ENCODE measurements at places on chromosomes 13 and 19.
A peak's percentile ranks its signal among the peaks of the same experiment; 100 is the strongest.

GRCh38 chr13:29111446-29111845, 291.3 kb downstream of the MTUS2 start:
- DNase-seq: no peak

- DNase-seq: no peak
Measured at GRCh38 chr13:106443607-106444322, 91.7 kb downstream of the EFNB2 start.

DNA sequence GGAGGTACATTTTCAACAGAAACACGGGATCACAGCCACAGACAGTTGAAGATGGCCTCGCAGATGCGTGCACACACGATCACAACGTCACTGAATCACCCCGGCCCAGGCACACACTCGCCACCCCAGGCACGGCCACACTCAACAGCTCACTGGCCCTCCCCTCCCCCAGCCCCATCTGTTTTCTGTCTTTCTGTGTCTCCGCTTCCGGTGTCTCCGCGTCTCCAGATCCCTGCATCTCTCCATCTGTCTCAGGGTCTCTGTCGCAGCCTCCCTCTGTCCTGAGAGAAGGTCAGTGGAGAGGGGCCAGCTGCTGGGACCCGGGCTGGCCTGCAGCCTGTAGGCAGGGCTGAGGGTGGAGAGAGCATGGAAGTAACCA, 3.8 kb upstream of the ATP1A3 start:
- DNase-seq: peak; percentile 79

DNA sequence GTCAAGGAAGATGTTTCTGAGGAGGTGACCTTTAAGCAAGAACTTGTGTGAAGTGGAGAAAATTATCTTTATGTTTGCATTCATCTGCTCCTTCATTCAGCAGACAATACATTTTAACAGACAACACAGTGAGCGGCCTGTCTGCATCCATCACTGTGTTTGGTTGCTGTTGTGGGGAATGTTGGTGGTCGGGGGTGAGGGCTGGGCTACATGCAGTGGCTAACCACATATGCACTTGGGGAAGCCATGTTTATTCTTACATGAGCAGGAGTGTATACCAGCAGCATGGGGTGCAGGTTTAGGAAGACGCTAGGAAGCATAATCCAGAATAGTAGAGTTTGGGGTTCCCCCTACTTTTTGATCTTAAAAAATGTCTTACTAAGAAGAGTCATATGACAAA, 66.4 kb downstream of the DHRS12 start:
- no peak for DNase-seq

- no peak for DNase-seq
Measured at GRCh38 chr19:46180701-46181387, 32.8 kb downstream of the IGFL2 start.

GRCh38 chr13:29994911-29995595, 144.6 kb upstream of the UBL3 start:
- DNase-seq: no peak

- no peak for DNase-seq
Measured at GRCh38 chr13:94169454-94170144, 309.9 kb downstream of the DCT start.

DNA sequence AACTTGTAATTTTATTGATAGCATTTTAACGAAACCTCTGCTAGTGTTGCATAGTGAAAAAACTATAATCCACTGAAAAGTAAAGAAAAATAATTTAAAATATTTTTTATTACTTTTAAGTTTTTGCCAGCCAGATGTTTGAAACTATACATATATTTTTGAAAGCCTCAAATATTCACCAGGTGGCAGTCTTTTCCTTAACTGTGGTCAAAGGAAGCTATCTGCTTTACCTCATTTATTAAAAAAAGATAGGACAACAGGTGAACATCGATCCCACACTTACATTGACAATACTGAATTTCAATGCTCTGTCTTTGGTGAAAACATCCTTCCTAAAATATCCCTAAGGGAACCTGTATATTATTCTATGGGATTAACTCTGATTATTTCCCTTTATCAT, 100.5 kb downstream of the TRPC4 start:
- no peak for DNase-seq

- DNase-seq: no peak
Measured at GRCh38 chr19:30681162-30682100, 309.2 kb downstream of the ZNF536 start.

GRCh38 chr13:29547153-29547552, 48.3 kb downstream of the SLC7A1 start:
- no peak for DNase-seq

DNA sequence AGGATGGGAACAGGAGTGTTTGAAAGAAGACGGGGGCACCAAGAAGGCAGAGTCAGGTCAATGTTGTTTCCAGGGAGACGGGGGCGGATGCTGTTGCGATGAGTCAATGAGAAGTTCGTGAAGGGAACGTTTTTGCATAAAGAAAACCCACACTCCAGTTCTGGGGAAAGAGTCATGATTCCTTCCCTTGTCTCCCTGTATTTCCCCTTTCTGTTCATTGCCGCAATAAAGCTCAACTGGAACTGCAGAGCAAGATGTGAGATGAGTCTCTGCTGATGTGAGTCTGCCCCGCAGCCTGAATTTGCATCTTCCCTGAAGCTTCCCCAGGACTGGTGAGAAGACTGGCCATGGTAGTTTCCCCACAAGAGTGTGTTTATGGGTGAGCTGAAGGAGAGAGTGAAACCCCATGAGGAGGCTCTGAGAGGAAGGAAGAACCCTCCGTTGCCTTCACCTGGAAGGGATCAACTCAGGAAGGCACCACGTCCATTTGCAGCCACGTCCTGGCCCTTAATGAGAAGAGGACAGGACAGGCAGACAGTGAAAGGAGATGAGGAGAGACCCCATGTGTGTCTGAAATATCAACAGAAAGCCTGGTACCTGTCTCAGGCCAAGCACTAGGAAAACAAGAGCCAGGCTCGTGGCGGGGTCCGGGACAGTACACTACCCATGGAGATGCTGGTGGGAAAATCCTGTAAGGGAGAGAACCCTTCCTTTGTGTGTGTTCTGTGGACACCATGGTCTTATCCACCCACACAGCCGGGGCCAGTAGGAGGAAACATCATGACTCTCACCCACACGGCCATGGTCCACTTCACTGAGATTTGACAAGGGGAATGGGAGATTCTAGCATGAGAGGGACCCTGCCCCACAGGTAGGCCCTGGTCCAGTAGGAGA, 13.7 kb downstream of the LILRA1 start:
- DNase-seq: no peak

GRCh38 chr13:23905766-23906165, 8.5 kb upstream of the C1QTNF9B start:
- no peak for DNase-seq

GRCh38 chr13:113455384-113455783, 2.1 kb upstream of the ADPRHL1 start:
- DNase-seq: no peak

DNA sequence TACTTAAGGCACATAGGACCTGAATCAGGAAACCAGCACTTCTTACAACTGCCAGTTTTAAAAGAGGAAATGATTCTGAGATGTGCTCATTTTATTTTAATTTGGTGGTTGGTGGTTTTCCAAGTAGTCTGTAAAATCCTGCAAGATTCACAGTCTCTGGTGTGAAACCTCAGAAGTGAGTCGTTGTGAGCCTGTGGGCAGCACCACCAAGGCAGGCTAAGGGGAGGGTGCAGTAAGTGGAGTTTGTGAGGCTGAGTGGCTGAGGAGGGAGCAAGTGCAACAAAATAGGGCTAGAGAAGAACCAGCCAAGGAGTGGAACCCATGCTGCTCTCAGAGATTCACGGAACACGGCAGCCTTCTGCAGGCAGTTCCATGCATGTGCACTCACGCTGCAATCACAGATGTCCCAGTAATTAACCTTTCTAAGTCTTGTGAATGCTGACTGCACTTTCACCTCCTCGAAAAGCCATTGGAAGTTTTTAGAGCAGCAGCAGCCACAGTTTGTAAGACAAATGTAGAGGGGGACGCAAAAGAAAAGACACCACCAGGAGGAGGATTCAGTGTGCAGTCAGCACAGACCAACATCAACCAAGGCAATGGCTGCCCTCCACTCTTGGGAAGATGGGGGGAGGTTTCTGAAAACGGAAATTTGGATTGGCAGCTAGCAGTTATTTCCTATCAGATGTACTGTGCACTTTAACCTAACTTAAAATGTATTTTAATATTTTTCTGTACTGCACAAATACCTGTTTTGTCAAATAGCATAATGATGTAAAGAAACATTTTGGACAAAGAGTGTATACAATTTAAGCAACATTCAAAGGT, 44.9 kb downstream of the ESD start:
- no peak for DNase-seq

GRCh38 chr19:2083174-2083854, 12.8 kb downstream of the MOB3A start:
- no peak for DNase-seq

DNA sequence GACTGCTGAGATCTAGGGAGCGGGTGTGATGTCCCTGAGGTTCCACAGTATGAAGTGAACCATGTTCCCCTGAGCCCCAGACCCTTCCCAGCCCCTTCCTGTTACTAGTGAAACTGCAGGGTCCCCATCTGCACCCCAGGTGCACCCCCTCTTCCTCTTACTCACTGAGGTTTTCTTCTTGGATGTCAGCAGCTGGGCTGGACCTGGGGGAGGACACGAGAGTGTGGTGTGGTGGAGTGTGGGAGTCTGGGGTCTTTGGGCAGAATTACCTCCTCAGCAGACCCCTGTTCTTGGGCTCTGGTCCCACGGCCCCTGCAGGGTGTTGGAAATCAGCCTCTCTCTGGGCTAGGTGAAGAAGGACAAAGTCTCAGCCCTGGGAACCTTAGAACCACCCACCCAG, 3.3 kb upstream of the LILRA6 start:
- DNase-seq: no peak

DNA sequence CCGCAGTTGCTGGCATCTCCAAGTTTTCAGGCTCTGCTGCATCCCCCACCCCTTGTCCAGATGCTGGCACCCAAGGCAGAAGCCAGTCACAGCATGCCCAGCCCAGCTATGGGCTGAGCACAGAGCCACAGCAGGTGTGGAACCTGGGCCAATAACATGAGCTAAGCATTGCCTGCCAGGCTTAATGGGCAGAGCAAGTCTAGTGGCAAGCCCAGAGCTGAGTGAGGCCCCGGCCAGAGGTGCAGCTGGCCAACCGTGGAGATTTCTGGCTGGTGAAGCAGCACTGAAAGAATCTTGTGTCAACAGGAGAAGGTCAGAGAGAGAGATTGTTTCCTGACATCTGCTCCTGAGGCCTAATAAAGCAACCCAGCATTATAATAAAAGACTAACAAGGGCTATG, 111.0 kb downstream of the B3GLCT start:
- no peak for DNase-seq

DNA sequence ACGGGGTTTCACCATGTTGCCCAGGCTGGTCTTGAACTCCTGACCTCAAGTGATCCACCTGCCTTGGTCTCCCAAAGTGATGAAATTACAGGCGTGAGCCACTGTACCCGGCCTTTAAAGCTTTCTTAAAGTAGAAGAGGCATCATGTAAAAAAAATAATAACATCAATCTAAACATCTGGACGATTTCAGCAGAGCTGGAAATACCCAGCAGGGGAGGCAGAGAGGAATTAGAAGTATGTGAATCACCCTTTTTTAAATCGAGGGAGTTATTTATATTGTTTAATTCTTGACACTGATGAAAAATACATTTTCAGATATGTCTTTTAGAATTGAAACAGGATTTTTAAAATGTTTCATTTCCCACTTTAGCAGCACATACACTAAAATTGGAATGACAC, 37.4 kb upstream of the MTIF3 start:
- no peak for DNase-seq

GRCh38 chr19:51570962-51571575, at the start of gene ZNF175:
ZNF175 (plus strand) TSS chr19:51571283; CDS start chr19:51573330, 2,047 bp downstream.
- DNase-seq: peak; percentile 55

DNA sequence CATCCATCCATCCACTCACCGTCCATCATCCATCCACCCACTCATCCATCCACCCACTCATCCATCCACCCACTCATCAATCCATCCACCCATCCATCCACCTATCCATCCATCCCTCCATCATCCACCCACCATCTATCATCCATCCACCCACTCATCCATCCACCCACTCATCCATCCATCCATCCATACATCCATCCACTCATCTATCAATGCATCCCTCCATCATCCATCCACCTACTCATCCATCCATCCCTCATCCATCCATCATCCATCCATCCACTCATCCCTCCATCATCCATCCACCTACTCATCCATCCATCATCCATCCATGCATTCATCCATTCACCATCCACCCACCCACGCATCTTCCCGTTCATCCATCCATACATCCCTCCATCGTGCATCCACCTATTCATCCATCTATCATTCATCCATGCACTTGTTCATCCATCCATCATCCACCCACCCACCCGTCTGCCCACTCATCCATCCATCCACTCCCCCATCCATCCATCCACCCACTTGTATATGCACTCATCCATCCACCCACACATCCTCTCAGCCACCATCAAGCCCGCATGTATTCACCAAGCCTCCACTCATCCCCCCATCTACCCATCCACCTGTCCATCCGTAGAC, 3.6 kb downstream of the STAP2 start:
- no peak for DNase-seq

DNA sequence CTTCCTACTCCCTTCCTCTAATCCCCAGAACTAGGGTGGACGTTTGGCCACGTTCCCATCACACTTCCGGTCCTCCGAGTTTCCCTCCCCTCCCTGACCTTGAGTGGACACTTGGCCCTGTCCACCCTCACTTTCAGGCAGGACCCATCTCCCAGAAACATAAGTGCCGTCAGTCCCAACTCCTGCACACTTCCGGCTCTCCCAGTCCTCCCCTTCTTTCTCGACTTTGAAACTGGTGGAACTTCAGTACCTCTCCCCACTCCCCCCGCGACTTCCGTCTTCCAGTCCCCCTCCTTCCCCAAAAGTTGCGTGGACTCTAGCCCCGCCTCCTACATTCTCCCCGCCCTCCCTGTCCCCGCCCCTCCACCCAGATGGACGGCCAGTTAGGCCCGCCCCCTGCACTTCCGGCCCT, 278 bp upstream of the ZNF274 start:
- no peak for DNase-seq

DNA sequence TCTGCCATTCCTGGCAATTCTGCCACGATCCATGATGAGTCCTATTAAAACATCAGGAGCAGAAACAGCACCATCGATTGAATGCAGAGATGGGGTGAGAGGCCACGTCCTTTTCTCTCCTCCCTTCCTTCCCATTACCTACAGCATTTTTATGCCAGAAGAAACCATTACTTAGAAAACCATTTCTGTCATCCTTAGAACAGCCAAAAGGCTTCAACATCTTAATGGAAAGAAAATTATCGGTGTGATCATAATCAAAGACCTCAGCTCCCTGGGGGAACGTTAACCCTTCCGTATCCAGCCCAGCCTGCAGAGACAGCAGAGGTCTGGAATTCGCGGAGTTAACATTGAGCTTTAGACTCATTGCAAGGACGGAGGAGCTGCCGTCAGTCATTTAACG, 56.0 kb upstream of the SIAH3 start:
- no peak for DNase-seq

- no peak for DNase-seq
Measured at GRCh38 chr13:20165417-20166257, 4.8 kb upstream of the GJA3 start.

GRCh38 chr19:17052439-17052838, 22.8 kb downstream of the HAUS8 start:
- DNase-seq: no peak

GRCh38 chr19:45592366-45592765, 7.8 kb upstream of the OPA3 start:
- DNase-seq: no peak

- DNase-seq: no peak
Measured at GRCh38 chr13:70623239-70623638, 515.0 kb upstream of the KLHL1 start.

- DNase-seq: no peak
Measured at GRCh38 chr13:80121038-80121437, 219.9 kb downstream of the SPRY2 start.

Measured in D721Med (cell line).